Tibial nerve (tissue), 4 donors: ENCODE measurements at places on chromosomes 5 and 9. TPM values are rescaled to one million over a fixed set of nuclear protein-coding genes. Genes with fewer than 3 reads are reported as not detected.

DNA sequence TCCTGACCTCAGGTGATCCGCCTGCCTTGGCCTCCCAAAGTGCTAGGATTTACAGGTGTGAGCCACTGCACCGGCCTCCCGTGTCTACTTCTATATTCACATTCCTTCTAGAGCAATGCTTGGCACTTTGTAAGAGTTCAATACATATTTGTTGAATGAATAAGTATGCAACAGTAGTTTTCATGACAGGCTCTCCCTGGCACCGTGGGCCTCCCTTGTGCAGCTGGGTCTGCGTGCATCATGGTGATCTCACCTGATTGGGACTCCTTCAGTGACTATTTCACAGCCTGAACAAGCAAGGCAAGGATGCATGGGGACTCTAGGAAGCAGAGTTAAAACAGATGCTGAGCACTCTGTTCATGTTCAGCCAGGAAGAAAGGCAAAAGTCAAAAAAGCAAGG is 6.8 kb upstream of the ZBTB34 start:
- no peaks in the 10 kb centered on the region for H3K36me3 ChIP-seq
- H3K4me3 ChIP-seq, result no peak overlapping the region
- H3K4me1 ChIP-seq, result no peaks in the 10 kb centered on the region
- no peaks in the 10 kb centered on the region for H3K27me3 ChIP-seq
- no peak for DNase-seq

- no peak overlapping the region for H3K4me3 ChIP-seq
- no peaks in the 10 kb centered on the region for H3K4me1 ChIP-seq
- H3K36me3 ChIP-seq, result no peaks in the 10 kb centered on the region
- no peak for DNase-seq
- H3K27ac ChIP-seq, result no peak overlapping the region
- H3K27me3 ChIP-seq, result peaks cover 5% of the 10 kb centered on the region
Observed at GRCh38 chr9:130399768-130400167, 45.0 kb upstream of the ASS1 start.

SEMA5A gene
- 36.3 TPM for total RNA-seq

DNA sequence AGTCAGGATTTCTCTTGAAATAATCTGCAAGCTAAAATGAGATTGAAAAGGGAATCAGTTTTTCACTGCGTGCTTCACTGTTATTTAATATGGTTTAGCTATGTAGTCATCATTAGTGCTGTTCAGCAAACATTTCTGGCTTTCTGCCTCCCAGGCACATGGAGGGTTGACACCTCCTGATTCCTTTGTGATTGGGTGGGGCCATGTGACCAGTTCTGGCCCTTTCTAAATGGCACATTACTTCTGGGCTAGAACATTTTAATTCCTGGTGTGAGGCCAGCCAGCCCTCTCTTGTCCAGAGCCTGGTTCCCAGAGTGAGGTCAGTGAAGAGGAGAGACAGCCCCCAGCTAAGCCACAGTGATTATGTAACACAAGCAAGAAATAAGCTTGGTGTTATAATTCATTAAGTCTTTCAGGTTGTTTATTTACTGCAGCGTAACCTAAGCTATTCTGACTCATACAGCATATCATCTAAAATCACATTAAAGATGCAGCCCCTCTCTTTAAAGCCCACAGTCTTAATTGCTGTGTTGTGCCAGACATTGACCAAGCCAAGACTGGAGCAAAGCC is 17.4 kb upstream of the ARSI start:
- no peaks in the 10 kb centered on the region for H3K4me1 ChIP-seq
- DNase-seq, result peak; percentile 89
- no peaks in the 10 kb centered on the region for H3K36me3 ChIP-seq
- no peaks in the 10 kb centered on the region for H3K27me3 ChIP-seq

TMEM171 gene
- total RNA-seq, result not detected

GRCh38 chr9:121564504-121565260 is 65.0 kb upstream of the GGTA1 start:
- no peaks in the 10 kb centered on the region for H3K27me3 ChIP-seq
- no peak overlapping the region for H3K27ac ChIP-seq
- no peak for DNase-seq

GRCh38 chr5:11904265-11904906 is at the start of gene CTNND2:
CTNND2 (minus strand) TSS chr5:11904446; CDS start chr5:11903853, 593 bp downstream.
- no peaks in the 10 kb centered on the region for H3K36me3 ChIP-seq
- no peak within 1 kb of the TSS for H3K27ac ChIP-seq
- no peak for DNase-seq
- H3K27me3 ChIP-seq, result no peaks in the 10 kb centered on the region

CORO2A gene
- 3.1 TPM for total RNA-seq

PDZD2 gene
- 102 TPM for total RNA-seq

DNA sequence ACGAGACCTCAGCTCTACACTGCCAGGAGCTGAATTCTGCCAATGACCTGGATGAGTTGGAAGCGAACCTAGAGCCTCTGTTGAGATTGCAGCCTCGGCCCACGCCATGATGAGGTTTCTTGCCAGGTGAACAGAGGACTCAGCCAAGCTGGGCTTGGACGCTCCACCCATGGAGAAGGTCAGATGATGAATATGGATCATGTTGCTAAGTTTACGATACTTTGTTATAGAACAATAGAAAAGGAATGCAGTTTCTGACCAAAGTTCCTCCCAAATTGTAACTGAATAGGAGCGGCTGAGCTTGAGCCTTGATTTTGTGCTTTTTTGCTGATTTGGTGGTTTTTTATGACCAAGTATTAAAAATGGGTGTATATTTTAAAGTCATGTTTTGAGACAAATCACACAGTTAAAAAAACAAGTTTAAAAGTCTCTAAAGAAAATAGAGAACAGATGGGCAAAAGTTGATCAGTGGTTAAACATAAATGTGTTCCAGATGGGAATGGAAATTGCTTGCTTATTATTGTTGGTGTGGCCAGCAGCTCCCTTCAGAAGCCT is 32.9 kb downstream of the ROPN1L start:
- no peak overlapping the region for H3K4me3 ChIP-seq
- H3K4me1 ChIP-seq, result no peaks in the 10 kb centered on the region
- H3K27me3 ChIP-seq, result no peaks in the 10 kb centered on the region
- H3K27ac ChIP-seq, result no peak overlapping the region
- DNase-seq, result no peak

GRCh38 chr5:146781157-146781556 is 97.4 kb downstream of the PPP2R2B start:
- H3K4me1 ChIP-seq, result peaks cover 16% of the 10 kb centered on the region
- H3K36me3 ChIP-seq, result no peaks in the 10 kb centered on the region
- H3K27ac ChIP-seq, result no peak overlapping the region
- DNase-seq, result no peak

CDH10 gene
- total RNA-seq, result 1.2 TPM

- H3K27me3 ChIP-seq, result no peaks in the 10 kb centered on the region
- no peak overlapping the region for H3K4me3 ChIP-seq
- no peaks in the 10 kb centered on the region for H3K36me3 ChIP-seq
- no peak for DNase-seq
- H3K4me1 ChIP-seq, result no peaks in the 10 kb centered on the region
Observed at GRCh38 chr5:94223235-94223634, 395.2 kb downstream of the KIAA0825 start.
